ENCODE measurements at places on chromosomes 1 and 21.

- no peak for ATAC-seq
Observed at GRCh38 chr1:37166005-37166404, 131.7 kb upstream of the GRIK3 start.

DNA sequence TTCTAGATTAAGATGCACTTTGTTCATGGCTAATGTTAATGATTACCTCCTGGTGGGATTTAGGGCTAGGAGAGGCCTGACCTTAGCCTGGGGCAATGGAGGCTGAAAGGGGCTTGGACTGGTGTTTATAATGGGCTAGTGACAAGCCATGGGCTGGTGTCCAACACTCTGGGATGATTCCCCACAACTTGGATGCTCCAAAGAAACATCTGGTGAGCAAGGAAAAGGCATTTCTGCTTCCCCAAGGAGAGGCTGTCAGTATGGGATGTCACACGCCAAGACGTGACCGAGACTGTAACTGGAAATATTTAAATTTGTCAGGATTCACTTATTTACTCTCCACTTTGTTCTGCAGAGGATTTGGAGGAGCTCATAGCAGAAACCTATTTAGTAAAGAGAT is 45.2 kb downstream of the PTPRU start:
- ATAC-seq: no peak

DNA sequence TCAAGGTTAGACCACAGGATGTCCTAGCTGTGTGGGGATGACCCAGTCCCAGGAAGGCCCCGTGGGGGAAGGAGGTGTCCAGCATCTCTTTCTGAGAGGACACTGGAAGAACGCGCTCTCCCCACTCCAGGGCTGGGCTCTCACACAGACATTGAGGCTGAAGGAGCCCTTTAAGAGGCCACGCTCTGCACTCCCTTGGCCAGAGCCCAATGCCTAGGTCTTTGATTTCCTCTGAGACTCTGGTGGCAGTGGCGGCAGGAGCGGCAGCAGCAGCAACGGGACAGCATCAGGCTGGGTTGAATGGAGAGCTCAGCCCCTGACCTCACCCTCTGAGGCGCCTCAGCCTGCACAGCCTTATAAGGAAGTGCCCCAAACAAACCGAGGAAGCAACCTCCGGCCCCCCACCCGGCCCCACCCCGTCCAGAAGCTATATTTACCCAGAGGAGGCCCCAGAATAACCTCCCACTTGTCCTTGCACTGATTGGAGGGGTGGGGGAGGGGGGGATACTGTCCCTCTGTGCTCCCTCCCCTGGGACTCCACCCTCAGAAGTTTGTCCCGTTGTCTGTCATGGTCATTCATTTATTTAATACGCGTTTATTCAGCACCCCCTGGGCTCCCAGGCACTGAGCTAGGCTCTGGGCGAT is 12.3 kb downstream of the NES start:
- no peak for ATAC-seq

- no peak for ATAC-seq
Observed at GRCh38 chr1:83060221-83060620, 938.7 kb downstream of the TTLL7 start.

- ATAC-seq: no peak
Observed at GRCh38 chr1:61012341-61012761, 70.0 kb upstream of the NFIA start.

- no peak for ATAC-seq
Observed at GRCh38 chr1:25587290-25587689, 29.3 kb upstream of the MAN1C1 start.
